Daoy (cell line): ENCODE measurements at places on chromosomes 2 and 18.
A peak's percentile ranks its signal among the peaks of the same experiment; 100 is the strongest.

- DNase-seq = no peak
These were observed 60.0 kb downstream of the LIPG start for GRCh38 chr18:49621717-49622351.

GRCh38 chr2:216664593-216665034 is 30.7 kb downstream of the IGFBP5 start:
- peak; percentile 68 for DNase-seq

DNA sequence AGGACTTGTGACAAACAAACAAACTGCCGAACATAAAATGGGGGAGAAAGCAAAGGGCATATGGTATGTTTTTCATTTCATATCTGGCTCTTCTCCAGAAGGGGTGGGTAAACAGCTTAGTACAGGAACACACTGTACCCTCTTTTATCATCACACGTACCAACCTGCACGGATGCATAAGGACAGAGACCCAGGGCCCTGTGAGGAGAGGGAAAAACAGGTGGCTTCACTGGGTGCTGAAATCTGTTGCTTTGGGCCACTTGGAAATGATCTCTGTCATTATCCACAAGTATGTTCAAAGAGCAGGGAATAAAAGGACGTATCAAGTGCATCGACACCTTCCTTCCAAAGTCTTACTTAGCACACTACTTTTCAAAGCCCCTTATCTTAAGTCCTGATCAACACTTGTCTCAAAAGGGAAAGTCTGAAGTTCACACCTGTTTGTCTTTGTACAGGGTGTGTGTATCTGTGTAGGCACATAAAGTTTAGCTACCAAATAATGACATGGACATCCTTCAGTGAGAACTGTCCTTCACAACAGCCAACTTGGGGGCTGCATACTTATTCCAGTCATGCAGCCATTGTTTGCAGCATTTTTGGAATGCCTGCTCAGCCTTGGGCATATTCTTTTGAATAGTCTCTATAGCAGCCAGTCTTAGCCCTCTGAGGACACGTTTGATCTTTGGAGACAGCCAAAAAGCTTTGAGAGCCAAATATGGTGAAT is 60.6 kb downstream of the IRS1 start:
- no peak for DNase-seq

DNA sequence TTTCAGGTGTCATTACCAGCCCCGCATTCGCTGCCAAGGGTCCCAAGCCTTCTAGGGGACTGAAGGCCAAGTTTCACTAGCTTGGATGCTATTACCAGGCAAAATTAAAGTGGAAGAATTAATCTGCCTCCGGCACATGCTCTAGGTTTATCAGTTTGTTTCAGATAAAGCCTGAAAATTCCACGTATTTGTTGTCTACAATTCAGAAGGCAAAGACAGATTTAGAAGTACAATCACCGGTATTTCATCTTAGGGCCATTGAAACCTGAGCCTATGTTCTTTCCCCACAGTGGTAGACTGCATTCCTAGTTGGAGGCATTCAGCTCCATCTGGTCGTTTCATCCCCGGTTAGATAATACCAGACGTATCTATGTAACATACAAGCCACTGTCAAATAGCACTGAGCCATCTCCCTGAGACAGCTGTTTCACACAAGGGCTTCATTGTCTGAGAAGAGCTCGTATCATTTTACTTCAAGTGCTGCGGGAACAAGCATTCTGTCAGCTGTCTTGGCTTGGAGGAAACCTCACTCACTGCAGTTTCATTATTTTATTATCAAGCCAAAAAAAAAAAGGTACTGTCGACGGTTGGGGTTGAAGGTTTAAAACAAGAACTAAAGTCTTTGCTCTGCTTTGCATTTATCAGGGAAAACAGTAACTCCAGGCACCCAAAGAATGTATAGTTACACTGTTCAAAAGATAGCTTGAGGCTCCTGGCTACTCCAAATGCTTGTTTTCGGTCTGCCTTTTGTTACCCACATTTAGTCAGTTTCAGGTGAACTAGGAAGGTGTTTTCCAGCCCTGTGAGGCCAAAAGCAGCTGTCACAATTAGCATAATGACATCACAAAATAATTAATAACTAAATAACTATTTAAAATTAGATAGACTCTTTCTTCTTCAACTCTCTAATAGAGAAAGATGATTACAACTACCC is 76.7 kb downstream of the TGIF1 start:
- DNase-seq = peak; percentile 19

GRCh38 chr18:45738660-45739059 is 14.7 kb downstream of the SLC14A1 start:
- no peak for DNase-seq

- DNase-seq = no peak
These were observed 29.3 kb downstream of the BCL2L11 start for GRCh38 chr2:111149882-111150455.

DNA sequence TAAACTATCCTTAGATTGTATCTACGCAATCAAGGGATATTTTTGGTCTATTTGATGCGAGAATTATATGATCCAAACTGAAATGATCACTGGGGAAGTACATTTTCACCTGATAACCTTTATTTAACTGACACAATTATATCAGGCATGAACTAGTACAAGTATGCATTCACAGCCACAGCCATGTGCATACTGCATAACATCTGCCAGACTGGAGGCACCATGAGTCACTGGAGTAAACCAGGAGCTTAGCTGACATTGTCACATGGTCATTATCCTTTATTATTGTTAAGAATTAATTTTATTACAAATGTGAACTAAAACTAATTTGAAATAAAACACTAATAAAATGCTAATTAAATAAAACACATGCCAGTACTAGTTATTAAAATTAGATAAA is 1127.1 kb downstream of the DPP10 start:
- DNase-seq = no peak
